Activated T-helper 1 cell treated with anti-CD3 and anti-CD28 coated beads, Interleukin-12 subunit alpha, Interleukin-12 subunit beta, Interleukin-2, Interleukin-4 antibody, amounts not matched to agents 30 ng/mL and 10 ng/mL and 1 ng/mL, durations not matched to agents 14 hours and 24 hours and 36 hours (primary cell): ENCODE measurements at places on chromosomes 5 and 9. TPM values are rescaled to one million over a fixed set of nuclear protein-coding genes. Genes with fewer than 3 reads are reported as not detected.

DNA sequence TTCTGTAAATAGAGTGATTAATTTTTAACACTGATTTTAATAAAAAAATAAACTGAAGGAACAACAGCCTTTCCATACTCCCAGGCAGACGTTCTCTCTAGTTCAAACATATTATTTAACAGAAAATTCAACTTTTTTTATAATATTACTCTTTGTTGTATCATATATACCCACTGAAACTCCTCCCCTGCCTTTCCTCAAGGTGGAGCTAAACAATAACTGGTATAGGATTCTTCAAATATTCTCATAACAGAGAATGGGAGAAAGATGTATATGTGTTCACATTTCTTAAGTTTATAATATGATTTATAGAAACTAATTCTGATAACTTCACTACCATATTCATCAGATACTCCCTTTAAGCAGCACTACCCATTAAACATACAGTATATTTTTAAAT lies 83.4 kb downstream of the CYLC2 start:
- DNase-seq, result no peak

- DNase-seq, result no peak
These were observed 39.2 kb downstream of the MARCHF11 start for GRCh38 chr5:16140417-16140816.

DNA sequence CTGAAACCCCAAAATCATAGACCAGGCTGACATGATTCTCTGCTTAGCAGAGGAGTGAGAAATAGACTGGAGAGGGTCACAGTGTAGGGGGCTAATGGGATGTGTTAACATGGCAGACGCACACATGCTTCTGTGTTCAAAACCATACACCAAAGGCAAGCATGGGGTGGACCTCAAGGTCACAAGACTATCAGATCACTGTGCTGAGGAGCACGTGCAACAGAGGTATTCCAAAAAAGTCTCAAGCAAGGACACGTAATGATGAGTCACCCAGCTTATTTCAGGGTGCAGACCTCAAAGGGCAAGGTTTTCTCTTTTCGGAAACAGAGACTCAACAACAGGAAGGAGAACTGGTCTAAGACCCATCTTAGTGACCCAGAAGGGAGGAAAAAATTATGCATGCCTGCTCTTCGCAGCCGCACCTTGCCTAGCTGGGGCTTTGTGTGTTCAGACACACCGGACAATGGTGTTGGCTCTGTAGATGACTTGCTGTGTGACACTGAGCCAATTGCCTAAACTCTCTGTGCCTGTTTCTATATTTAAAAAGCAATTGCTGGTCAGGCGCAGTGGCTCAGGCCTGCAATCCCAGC lies 20.3 kb downstream of the WHRN start:
- peak; percentile 50 for DNase-seq

- no peak for DNase-seq
These were observed 204.1 kb upstream of the SEMA6A start for GRCh38 chr5:116778651-116779280.

- DNase-seq, result peak; percentile 16
These were observed 4.8 kb upstream of the CEL start for GRCh38 chr9:133057006-133057405.

GRCh38 chr5:2184026-2184366 lies 301.3 kb upstream of the IRX4 start:
- no peak for DNase-seq

DNA sequence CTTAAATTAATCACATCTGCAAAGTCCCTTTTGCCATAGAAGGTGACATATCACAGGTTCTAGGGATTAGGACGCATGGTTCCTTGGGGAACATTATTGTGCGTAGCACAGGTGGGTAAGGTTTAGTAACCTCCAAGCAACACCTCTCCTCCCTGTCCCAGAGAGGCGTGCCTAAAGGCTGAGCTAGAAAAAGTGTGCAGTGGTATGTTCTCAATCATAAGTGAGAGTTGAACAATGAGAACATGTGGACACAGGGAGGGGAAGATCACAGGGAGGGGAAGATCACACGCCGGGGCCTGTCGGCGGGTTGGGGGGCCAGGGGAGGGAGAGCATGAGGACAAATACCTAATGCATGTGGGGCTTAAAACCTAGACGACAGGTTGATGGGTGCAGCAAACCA lies 14.9 kb downstream of the DAB2IP start:
- DNase-seq, result no peak

DNA sequence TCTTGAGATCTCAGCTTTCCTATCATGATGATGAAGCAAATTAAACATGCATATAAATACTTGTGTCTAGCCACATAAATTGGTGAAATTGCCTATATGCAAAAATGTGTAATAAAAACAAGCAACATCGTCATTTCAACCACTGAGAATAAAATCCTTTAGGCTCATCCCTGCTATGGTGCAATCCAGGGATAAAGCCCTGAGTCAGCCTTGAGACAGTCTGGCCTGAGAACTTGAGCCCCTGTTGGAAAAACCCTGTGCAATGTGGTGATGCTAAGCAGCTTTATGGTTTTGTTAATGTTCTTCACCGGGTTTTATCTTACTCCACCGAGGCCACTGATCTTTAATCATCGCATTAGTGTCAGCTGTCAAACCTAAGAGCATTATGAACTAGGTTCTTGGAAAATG lies 170.5 kb downstream of the DCP2 start:
- no peak for DNase-seq

GRCh38 chr9:133137451-133138231 lies 16.6 kb upstream of the RALGDS start:
- DNase-seq, result peak; percentile 54

DNA sequence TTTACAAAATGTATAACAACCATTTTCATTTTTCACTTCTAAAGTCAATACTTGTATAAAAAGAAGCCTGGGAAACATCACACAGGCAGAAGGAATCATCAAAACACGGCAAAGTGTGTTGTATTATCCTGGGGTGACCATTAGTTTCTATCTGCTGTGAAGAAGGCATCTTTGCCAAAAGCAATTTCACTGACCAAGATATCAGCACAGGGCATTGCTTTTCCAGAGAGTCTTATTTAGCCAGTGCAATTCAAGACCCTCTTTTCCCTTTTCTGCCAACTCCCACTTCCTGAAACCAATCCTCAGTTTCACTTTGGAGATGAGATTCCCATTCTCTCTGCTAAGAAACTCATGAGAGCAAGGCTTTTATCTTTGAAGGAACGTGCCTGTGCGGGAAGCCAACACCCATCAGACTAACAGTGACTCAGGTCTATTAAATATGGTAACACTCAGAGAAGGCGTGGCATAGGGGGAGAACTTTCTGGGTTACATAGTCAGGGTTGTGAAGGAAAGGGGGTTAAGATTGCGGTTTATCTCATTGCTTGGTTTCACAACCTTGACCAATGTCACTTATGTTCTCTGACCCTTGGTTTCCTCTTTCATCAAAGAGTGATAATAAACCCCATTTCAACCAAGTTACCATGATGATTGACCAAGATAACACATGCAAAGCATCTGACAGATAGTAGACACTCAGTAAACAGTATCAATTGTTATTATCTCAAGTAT lies 666.9 kb upstream of the KLF4 start:
- DNase-seq, result no peak

GRCh38 chr5:14794583-14795230 lies 76.9 kb downstream of the ANKH start:
- no peak for DNase-seq

DNA sequence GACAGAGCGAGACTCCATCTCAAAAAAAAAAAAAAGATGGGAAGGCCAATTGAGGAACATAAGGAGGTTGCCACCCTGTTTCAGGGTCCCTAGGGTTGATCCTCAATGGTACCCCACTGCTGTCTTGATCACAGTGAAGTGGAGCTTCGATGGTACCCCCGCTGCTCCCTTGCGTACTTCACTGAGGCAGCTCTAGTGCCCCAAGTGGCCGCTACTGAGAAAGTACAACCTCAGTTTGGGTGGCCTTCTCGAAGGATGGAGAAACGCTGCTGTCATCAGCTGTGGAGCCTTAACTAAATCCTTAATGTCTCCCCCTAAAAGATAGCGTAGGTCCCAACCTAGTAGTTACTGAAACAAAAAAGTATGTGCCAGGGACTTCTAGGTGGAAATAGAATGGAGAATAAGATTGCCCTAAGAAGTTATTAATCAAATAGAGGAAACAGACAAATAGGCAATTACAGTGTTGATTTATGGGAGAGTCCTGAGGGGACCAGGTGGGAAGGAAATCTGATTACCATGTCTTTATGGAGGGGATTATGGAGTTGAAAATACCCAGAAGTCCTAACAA lies 6.3 kb downstream of the TESK1 start:
- DNase-seq, result peak; percentile 41

GRCh38 chr5:134874831-134875655 lies 872 bp downstream of the TXNDC15 start:
- peak; percentile 40 for DNase-seq

DNA sequence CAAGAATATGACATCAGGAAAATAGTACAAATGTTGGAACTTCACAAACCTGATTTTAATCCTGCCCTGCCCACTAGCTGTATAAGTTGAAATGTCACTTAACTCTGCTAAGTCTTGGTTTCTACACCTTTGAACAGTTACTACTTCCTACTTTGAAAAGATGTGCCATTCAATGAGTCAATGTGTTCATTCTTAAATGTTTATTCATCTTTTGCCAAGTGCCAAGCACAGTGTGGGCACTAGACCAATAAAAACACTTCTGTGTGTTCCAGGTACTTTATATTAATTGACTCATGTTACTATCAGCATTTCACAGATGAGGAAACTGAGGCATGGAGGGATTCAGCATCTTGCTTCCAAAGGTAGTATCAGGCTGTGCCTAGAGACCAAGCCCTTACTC lies 12.8 kb downstream of the PDCL start:
- DNase-seq, result no peak

DNA sequence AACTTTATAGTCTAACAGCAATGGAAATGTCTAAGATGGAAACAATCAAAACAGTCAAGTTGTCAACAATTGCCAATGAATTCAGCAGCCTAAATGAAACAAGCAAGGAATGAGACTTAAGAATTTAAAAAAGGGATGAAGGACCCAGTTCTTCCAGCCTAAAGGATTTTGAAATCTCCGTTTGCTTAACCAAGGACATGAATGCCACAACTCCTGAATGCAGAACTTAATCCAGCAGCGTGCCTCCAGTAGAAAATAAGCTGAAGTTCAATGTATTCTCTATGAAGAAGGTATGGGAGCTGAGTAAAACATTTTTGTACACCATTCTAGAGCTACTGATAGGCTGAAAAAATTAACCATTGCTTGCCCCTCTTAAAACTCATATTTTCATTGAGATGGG lies 411.3 kb downstream of the ARHGEF28 start:
- no peak for DNase-seq

GRCh38 chr5:150085950-150086715 lies at the start of gene CSF1R:
CSF1R (minus strand) TSS chr5:150086554; CDS start chr5:150086427, 127 bp downstream.
- no peak for DNase-seq

GRCh38 chr9:18568973-18569372 lies 95.0 kb downstream of the ADAMTSL1 start:
- DNase-seq, result no peak

- DNase-seq, result no peak
These were observed 160.4 kb upstream of the MPDZ start for GRCh38 chr9:13439685-13440476.

DNA sequence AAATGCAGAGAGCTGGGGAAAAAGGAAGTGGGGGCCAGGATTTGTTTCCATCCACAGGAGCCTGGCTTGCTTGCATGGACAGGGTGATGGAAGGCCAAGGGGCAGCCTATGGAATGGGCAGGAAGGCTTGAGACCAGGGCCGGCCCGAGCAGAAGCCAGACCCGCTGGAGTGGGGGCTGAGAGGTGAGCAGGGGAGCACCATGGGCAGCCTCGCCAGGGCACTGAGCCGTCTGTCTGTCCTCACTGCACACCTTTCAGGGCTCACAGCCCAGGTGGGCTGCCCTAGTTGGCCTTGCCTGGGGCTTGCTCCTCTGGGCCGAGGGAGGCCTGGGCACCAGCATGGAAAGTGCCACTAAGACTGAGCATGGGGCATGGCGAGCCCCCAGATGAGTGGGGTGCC lies 58.6 kb upstream of the CNOT6 start:
- DNase-seq, result no peak

DNA sequence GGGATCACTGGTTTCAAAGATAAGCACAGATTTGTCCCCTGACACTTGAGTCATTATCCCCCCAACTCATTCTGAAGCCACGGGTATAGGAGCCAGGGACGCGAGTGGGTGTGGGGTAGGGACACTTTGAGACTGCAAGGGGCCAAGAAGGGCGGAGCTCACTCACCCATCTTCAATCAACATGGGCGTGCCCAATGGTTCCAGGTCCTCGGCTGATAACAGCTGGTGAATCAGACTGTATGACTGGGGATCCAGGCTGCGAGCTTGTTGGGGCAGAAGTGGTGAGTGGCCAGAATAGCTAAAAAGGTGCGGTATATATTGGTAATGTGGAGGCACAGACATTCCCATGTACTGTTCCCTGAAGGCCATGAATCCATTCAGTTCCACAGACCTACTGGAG lies 30.7 kb upstream of the NR5A1 start:
- DNase-seq, result no peak

DNA sequence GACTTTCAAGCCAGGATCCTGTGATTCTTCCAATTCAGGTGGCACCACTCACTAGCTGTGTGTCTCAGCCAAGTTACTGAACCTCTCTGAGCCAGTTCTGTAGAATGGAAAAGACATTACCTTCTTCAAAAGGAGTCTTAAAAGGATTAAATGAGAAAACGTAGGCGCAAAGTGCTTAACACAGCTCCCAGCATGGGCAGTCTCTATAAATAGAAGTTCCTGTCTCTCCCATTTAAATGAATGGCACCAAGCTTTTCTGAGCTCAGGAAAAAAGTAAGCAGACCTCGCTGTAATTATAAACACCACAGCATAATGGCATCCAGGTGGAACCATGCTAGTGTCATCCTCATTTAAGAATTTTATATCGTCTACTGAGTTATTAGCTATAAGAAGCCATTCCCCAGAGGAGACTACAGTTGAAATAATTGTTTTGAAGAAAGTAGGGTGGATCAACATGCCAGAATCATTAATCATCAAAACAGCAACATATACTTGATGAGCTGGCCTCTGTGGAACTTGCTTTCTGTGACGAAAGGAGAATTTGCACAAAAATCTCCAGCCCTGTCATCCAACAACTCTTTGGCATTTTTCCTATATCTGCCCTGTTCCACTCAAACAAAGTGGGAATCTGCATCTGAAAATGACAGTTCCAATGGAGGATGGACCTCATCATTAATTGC lies 188.9 kb downstream of the SPOCK1 start:
- no peak for DNase-seq

Gene HMGCR
- 95.7 and 113 TPM in 2 replicates for total RNA-seq

Gene SHROOM1
- total RNA-seq, result 6.5 and 8.3 TPM in 2 replicates

Gene CDH9
- total RNA-seq, result not detected in 2 replicates

Gene FAXDC2
- total RNA-seq, result not detected in 2 replicates

Gene RNF180
- not detected in 2 replicates for total RNA-seq

Gene ZNF484
- 7.2 and 8.1 TPM in 2 replicates for total RNA-seq

Gene FBP2
- total RNA-seq, result not detected in 2 replicates

Gene GTF2H2
- 36.3 and 40.9 TPM in 2 replicates for total RNA-seq

Gene PLAC8L1
- 0.37 and 0.99 TPM in 2 replicates for total RNA-seq

Gene BTNL3
- total RNA-seq, result not detected in 2 replicates

Gene KLF9
- 18.1 and 19.0 TPM in 2 replicates for total RNA-seq

Gene FREM1
- total RNA-seq, result not detected in 2 replicates

Gene MLANA
- total RNA-seq, result not detected in 2 replicates

Gene SEMA4D
- total RNA-seq, result 388 and 411 TPM in 2 replicates

Gene NFIL3
- total RNA-seq, result 124 TPM in 2 replicates
